ENCODE measurements at places on chromosomes 12 and 14.

DNA sequence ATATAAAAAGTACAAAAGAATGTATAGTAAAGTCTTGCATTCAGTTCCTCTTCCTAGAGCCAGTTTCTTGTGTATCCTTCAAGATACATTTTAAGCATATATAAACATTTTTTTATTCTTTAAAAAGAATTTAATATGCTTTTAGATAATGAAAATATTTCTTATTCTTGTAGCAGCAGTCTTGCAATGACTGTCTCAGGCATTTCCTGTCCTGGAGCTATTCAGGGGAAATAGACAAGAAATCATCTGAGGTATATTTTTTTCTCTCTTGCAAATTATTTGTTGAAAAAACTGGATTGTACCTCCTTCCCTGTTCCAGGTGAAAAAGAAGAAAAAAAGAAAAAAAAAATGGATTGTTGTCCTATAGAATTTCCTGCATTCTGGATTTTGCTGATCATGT is 17.0 kb upstream of the ERBB3 start:
- no peak for ATAC-seq

DNA sequence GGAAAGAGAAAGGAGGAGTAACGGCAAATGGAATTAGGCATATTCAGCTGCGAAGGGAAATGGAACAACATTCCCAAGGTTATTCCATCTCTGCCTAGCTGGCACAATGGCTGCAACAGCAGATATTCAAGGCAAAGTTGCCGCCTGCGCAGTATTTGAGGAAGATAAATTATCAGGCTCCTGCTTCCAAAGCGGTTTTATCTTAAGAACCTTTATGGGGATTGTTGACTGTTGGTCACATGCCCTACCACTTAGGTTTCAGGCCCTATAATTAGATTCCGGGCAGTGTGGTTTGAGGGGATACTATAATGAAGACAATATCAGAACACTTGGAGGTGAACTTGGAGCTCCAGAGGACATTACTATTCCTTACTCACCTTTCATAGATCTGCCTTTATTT is 99.7 kb downstream of the FGD4 start:
- no peak for ATAC-seq

DNA sequence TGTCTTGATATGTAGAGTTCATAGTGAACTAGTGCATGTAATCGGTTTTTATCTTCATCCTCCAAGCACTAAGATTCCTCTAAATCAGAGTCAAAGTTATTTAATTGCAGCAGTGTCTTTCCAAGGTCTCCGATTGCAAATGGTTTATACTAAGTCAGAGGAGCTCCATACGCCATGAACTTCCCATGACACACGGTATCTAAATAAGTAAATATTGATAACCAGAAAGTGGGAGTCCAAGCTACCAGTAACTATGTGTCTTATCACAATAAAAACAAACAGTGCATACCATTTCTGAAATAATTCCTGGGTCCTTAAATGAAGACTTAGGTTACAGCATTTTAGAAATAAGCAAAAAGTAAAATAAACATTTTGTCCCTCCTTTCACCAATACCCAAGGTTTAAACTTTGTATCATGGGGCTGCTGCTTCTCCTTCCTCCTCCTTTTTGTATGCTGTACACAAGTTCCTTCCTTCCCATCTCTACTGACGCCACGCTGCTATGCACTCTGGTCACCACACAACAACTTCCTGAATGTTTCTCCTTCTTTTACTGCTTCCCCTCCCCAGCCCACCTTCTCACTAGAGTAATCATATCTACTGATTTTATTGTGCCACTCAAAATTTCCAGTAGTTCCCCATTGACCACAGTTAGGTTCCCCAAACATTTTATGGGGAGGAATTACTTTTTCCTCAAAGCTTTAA is 10.7 kb downstream of the NR1H4 start:
- ATAC-seq = no peak

DNA sequence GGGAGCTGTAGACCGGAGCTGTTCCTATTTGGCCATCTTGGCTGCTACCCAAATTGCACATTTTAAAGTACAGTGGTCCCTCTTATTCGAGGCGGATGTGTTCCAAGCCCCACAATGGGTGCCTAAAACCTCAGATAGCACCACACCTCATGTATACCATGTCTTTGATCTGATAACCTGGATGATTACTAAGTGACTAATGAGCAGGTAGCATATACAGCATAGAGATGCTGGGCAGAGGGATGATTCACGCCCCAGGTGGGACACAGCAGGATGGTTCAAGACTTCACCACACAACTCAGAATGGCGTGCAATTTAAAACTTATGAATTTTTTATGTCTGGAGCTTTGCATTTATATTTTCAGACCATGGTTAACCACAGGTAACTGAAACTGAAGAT is 255.0 kb downstream of the AKAP6 start:
- ATAC-seq = no peak

GRCh38 chr14:64186231-64187129 is 107.7 kb downstream of the ESR2 start:
- ATAC-seq = no peak

- ATAC-seq = no peak
These were observed 365.2 kb downstream of the SEC23A start for GRCh38 chr14:38737686-38738407.

All from activated T-helper 17 cell treated with anti-CD3 and anti-CD28 coated beads, Interleukin-2, amount 50 U/mL, for 72 hours (primary cell).